ENCODE measurements at places on chromosomes 1 and 21.

DNA sequence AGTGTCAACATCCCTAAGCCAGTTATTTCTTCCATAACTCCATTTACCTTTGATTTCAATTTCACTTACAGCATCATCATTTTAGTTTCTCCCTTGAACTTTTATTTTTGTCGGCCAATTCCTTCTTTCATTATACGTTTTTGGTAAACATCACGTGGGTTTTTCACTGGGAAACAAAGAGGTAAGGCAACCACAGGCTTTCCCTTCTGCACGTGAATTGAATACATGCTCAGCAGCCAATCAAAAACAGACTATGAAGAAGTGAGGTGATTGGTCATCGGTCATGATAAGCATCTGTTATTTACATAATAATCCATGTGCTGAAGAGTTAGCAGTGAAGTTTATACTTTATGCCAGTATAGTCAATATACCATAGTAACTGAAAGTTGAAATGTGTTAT lies 98.7 kb downstream of the NCAM2 start:
- no peak for DNase-seq

- DNase-seq, result no peak
Measured at GRCh38 chr1:62682531-62682930, 5.7 kb downstream of the DOCK7 start.

- DNase-seq, result peak; percentile 4
Measured at GRCh38 chr1:94721240-94721639, 98.9 kb upstream of the SLC44A3 start.

DNA sequence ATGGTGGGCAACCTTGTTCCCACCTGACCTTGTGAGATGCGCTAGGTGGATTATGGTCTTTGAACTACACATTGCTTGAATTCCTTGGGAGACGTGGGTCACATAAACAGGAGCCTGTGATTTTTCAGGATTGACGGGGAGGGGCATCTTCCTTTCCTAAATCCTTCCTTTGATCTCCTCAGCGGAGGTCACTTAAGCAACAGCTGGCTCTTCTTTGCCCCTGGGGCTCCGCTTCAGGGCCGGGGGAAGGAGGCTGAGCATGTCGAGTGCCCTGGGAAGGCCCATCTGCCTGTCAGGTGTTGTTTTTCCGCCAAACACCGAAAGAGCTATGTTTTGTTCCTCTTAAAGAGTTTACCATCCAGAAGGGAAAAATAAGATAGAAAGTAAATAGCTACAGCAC lies 40.6 kb downstream of the KIF26B start:
- DNase-seq, result no peak

DNA sequence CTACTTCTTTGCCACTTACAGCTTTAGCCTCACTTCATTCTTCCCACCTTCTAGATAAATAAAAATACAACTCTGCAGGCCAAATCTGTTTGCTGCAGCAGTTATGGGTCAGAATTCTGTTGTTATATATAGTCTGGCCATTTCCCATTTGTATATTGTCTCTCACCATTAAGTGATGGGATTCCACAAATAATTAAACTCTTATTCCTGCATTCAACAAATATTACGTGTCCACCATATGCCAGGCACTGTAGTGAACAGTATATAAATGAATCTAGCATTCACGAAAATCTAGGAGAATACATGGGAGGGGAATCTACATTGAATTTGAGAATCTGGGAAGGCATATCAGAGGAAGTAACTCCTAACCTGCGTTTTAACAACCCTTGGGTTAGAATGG lies 5.7 kb upstream of the GLRX2 start:
- no peak for DNase-seq

DNA sequence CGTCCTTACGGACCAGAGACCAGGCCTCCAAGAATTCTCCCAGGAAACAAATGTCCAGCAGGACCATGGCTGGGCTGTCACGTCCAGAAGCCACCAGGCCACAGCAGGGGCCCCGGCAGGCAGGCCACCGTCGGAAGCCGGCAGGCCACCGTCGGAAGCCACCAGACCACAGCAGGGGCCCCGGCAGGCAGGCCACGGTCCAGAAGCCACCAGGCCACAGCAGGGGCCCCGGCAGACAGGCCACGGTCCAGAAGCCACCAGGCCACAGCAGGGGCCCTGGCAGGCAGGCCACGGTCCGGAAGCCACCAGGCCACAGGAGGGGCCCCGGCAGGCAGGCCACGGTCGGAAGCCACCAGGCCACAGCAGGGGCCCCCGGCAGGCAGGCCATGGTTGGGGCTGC lies 67.0 kb upstream of the PDE9A start:
- DNase-seq, result no peak

GRCh38 chr1:84772428-84772943 lies 82.2 kb upstream of the SSX2IP start:
- peak; percentile 72 for DNase-seq

All from CD4-positive, alpha-beta T cell treated with Interleukin-2 at 100 ng/mL for 4 hours (primary cell).